Stimulated activated CD8-positive, alpha-beta memory T cell treated with anti-CD3 and anti-CD28 coated beads, Interleukin-7, amount 100 ng/mL, for 1 hour (primary cell): ENCODE measurements at places on chromosomes 1 and 21.

- no peak for DNase-seq
Measured at GRCh38 chr1:55055951-55056631, 16.7 kb downstream of the PCSK9 start.

DNA sequence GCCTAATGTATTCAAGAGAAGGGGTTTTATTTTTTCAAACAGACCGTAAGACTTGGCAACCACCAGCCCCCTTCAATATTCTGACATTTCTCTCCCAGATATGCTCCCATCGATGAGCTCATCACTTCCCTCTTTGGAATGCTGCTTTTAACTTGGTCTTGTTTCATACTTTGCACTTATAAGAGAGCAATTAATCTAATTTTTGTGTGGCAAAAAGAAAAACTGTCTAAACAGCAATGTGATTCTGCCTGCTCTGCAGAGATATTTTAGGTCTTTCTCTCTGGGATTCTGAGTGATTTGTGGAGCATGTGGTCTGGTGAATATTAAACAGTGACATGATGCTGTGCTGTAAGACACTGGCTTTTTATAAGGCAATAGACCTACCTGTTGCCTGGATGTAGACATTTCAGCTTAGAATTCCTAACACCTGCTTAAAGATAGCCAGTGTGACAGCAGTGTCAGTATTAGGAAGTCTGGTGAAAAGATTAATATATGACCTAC lies 284.8 kb downstream of the BACH1 start:
- DNase-seq: no peak

DNA sequence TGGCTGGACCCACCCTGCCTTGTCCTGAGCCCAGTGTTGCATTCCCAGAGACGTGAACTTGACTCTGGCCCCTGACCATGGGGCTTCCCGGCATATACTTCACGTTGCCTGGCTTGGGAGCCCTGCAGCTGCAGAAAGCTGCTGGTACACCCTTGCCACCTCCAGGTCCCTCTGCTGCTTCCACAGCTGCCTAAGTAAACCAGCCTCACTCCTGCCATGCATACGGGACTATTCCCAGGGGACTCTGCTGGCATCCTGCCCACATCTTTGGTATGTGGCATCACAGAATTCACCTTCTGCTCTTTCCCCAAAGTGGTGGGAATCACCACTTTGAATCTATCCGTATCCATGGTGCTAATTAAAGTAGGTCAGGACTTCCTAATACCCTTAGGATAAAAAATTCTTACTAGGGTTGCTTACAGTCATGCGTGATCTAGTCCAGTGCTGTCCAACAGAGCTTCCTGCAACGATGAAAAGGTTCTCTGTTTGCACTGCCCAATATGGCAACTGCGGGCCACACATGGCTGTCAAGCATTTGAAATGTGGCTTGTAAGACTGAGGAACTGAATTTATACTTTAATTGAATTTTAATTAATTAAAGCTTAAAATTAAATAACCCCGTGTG lies 203.0 kb downstream of the GRIK3 start:
- DNase-seq: no peak

GRCh38 chr21:42594616-42595282 lies 58.7 kb upstream of the PDE9A start:
- no peak for DNase-seq

- no peak for DNase-seq
Measured at GRCh38 chr1:44409757-44410156, 4.7 kb downstream of the RNF220 start.

- peak; percentile 3 for DNase-seq
Measured at GRCh38 chr1:51189421-51190073, 46.5 kb upstream of the RNF11 start.

- no peak for DNase-seq
Measured at GRCh38 chr21:39094087-39094780, 89.0 kb downstream of the PSMG1 start.

GRCh38 chr21:25565272-25566211 lies 41.7 kb downstream of the MRPL39 start:
- no peak for DNase-seq

GRCh38 chr1:9960706-9961562 lies 17.7 kb downstream of the NMNAT1 start:
- no peak for DNase-seq

GRCh38 chr1:155261493-155261851 lies 688 bp downstream of the SCAMP3 start:
- DNase-seq: no peak

DNA sequence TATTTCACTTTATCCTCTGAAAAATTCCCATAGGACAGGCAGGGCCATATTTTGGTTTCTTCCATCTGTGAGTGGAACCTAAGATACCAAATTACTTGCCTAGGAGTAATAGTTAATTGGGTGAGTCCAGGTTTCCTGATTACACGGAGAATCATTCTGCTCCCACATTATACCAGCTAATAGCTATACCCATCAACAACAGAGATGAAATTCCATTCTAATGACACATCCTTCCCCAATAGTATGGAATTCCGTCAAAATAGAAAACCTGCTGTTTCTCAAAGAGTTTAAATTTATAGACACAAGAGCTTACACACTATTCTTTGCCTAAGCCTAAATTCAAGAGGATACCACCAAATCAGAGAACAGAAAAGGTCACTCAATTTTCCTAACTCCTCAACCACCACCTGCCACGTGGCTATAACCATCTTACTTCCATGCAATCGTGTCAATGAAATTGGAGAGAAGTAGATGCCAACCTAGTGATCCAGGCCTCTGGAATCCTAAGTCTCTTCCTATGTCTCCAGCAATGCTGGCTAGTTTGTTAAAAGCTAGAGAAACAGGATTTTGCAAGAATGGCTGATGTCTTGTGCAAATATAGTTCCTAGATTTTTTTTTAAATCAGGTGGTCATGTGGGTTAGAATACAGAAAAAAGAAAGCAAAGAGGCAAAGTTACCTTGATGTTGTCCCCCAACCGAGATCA lies 6.2 kb downstream of the PPT1 start:
- no peak for DNase-seq

DNA sequence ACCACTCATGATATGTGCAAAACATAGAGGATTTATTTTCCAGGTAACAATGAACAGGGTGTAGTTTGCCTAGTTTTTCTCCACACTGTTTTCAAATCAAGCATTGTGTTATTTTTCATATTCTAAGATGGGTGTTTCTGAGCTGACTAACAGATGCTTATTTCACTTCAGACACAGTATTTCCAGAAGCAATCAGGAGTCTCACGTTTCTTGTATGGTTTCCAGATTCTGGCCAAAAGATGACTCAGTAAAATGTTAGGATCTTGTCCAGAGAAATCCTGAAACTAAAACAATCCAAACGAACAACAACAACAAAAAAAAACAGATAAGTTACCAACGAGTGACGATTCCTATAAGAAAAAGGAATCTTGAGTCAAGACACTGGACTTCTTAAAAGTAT lies 5.3 kb downstream of the UTS2 start:
- DNase-seq: no peak

DNA sequence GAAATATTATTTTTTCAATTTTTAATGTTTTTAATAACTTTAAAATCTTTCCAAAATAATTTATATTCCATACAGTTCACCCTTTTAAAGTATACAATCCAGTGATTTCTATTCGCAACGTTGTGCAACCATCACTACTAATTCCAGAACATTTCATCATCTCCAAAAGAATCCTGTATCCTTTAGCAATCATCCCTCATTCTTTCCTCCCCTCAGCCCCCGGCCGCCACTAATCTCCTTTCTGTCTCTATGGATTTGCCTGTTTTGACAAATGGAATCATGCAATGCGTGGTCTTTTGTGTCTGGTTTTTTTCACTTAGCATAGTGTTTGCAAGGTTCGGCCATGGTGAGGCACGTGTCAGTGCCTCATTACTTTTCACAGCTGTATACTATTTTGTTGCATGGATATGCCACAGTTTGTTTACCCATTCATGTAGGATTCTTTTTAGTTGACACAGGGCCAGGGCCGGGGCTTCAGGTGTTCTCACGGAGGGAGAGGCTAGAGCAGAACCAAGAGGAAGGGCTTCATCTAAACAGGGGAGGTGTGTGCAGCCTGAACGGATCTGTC lies 40.6 kb upstream of the ZBTB40 start:
- no peak for DNase-seq

- no peak for DNase-seq
Measured at GRCh38 chr1:67171978-67172377, 5.7 kb downstream of the IL23R start.

DNA sequence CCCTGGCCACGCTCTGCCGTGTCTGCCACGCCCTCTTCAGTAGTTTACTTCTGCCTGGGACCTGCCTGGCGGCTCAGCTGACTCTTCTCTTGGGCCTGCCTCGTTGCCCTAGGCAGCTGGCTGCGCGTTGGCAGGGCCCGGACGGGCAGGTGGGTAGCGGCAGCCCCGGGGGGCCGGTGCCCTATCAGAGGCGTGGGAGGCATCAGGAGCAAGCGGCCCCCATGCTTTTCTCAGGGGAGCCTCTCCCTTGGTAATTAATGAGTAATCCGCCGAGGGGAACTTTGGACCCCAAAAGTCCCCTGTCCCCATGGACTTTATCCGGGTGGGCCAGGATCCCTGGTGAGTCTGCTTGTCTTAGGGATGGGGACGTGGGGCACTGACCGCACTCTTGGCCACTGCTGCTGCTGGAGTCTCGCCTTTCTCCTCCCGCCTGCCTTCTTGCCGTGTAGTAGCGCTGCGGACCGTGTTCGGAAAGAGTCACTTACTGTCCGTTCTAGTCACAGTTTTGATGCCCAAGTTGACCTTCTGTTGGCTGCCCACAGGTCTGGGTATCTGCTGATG lies 22.7 kb downstream of the SKI start:
- DNase-seq: no peak

GRCh38 chr21:33396951-33397350 lies 6.3 kb upstream of the IFNGR2 start:
- DNase-seq: no peak

DNA sequence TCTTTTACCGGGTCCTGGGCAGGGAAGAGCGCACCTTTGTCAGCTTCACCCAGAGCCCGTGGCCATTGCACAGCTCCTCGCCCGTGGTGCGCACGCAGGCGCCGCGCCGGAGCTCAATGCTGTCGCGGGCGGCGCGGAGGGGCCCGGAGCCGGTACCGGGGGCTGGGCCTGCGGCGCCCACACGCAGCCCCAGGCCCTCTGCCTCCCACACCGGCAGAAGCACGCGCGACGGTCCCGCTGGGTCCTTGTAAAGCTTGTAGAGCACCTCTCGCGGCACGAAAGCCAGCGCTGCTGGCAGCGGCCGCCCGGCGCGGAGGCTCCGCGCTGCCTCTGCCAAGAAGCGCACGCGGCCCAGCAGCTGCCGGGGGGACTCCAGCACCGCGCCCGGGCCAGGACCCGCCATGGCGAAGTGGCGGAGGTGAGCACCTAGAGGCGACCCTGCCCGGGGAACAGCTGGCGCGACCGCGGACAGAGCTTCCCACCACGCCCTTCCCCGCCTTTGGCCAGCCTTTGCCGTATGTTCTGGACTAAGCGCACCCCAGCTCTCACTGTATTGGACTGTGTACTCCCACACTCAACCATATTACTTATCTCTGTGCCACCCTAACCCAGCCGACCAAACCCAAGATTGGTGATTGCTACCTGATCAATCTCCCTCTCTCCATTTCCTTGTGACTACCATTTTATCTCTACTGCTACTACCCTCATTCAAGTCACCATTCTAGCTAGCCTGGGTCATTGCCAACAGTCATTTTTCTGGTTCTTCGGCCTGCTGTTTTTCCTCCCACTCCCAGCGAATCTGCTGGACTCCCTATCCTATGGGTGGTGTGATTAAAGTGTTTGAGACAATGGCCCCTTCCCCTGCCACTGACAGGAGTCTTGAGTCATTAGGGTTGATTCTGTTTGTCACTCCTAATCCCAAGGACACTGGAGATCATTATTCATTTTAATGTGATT lies at the start of gene HECTD3:
TSS of gene HECTD3 (minus strand) at position 470 of the 957 bp plus-strand sequence. CDS start at position 403, 67 bp downstream.
- DNase-seq: peak; percentile 34

DNA sequence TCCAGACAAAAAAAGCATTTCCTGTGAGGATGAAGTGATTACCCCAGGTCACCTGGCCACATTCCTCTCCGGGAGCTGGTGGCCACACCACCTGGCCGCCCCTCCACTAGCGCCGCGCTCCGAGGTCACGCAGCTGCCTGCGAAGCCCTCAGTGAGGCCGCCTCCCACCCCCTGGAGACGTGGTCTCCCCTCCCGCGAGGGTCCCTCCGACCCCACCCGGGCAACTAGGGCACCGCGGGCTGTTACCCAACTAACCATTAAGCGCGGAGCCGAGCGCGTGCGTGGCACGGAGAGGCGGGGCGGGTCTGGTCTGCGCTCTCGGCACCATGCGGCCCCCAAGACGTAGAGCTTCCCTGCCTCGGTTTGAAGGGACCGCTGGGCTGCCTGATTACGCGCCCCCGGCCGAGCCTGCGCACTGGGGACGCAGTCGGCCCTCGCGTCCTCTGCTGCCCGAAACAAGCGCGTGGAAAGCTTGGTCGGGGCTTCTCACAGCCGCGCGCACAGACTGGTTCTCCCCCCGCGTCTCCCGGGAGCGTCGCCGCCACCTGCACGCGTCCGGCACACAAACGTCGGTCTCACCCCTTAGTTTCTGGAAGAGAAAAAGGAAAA lies 106.5 kb downstream of the SLC16A1 start:
- DNase-seq: no peak

DNA sequence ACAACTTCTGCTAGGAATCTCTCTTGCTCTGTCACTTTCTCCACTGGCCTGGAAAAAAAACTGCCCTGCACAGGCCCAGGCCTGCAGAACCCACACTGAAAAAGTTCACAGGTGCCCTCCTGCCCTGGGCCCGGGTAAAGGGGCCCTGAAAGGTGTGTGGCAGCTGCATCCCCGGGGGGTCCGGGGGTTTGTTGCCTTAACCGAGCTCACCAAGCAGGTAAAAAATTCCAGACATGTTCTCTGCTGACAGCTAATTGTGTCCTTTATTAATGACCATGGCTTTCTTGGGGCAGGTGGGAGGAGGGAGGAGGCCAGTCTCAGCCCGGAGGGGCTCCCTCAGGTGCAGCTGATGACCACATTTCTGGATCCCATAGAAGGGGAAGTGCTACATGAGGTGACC lies 122.9 kb downstream of the LACTBL1 start:
- no peak for DNase-seq

DNA sequence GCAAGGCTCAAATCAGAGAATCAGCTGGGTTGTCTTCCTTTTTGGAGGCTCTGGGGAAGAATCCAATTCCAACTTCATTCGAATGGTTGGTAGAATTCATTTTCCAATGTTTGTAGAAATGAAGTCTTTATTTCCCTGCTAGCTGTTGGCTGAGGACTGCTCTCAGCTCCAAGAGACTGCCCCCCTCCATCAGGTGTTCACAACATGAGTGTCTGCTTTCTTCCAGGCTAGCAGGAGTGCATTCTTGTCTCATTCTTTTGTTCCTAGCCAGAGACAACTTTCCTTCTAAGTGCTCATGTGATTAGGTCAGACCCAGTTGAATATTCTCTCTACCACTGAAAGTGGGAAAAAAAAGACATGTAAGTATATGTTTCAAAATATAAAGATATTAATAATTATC lies 95.2 kb downstream of the HLX start:
- DNase-seq: no peak

DNA sequence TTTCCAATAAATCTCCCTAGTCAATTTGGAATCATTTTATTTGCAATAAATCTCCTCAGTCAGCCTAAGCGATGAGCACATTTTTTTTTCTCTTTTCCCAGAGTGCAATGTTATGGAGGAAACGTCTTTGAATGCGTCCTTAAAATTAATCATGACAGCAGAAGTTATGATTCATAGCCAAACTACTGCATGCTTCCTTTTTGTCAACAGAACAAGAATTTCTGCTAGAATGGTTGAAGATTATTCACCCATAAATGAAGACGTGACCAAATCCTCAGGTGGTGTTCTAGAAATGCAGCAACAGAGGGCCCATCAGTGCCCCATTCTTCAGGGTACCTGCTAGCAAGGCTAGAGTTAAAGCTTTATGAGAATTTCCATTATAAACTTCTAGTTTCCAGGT lies 407.9 kb upstream of the PKN2 start:
- DNase-seq: no peak

GRCh38 chr1:245730801-245731200 lies 576.0 kb downstream of the KIF26B start:
- no peak for DNase-seq
